Activated T-helper 17 cell treated with anti-CD3 and anti-CD28 coated beads, Interleukin-2, amount 50 U/mL, for 72 hours (primary cell): ENCODE measurements at places on chromosomes 6 and 20. TPM values are rescaled to one million over a fixed set of nuclear protein-coding genes. Genes with fewer than 3 reads are reported as not detected.

DNA sequence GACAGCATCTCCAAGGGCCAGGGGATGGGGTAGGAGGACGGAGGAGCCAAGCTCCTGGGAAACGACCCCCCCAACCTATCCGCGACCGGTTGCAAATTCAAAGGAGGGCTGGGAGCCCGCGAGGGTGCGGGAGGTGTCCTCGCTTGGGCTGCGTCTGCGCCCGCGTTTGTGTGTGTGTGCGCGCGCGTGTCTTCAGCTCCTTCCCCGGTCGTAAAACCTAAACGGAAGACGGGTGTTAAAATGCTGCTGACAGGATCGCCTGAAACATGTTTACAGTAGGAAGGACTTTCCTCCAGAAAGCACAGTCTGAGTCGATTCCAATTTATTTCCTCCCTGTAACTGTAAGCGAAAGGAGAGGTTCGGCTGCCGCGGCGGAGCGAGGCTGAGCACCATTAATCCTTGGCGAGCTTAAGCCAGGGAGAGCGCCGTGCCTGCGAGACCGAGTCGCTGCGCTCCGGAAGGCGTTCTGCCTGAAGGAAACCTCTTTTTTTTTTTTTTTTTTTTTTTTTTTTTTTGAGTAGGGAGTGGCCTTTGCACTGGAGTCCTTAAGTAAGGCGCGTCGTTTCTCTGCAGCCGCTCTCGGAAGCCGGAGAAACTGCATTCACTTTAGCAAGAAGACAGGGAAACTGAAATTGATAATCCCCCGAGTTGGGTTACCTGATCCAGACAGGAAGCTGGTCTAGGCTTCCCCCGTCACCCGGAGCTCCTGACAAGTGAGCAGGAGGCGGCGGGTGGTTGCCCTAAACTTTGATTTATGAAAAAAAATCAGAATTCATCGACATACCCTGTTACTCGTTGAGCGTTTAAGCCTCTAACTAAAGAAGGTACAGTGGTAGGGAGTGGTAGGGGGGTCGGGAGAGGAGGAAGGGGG lies 4.8 kb upstream of the SOX4 start:
- peak; percentile 59 for ATAC-seq

- ATAC-seq = no peak
Observed at GRCh38 chr20:35556871-35557270, 15.0 kb downstream of the ERGIC3 start.

DNA sequence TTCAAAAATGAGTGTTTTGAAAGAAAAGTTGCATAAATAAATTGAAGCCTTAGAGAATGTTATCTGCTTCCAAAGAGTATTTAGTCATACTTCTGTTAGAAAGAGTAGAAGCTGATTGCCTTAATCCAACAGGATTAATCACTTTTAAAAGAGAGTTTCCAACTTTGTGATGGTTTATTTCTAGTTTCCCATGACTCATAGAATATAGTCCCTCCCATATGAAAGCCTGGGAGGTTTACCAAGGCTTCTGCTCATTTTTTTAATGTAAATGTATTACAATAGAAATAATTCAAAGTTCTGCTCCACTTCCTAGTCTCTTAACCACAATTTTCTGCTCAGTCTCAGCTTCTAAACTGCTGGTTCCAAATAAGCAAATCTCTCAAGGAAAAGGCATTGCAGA lies 118.0 kb upstream of the IRAK1BP1 start:
- no peak for ATAC-seq

- ATAC-seq = no peak
Observed at GRCh38 chr20:57474816-57475215, 50.1 kb downstream of the CTCFL start.

DNA sequence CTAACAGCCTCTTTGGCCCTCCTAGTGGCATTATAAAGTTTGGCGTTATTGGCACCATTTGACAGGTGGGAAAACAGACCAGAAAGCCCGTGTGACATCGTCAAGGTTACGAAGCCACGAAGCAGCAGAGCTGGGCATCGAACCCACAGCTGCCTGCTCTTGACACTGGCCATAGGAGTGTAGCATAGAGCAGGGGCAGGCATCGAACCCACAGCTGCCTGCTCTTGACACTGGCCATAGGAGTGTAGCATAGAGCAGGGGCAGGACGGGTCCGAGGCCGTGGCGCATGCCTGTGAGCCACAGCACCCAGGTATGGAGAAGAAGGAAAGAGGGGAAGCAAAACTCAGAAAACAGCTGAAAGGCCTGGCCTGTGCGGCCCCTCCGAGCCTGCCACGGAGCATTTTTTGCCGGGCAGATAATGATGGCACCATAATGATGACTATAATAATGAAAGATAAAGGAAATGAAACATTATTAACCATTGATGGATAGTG lies 33.1 kb downstream of the CDH4 start:
- ATAC-seq = no peak

GRCh38 chr6:80553071-80553740 lies 446.7 kb downstream of the BCKDHB start:
- no peak for ATAC-seq

DNA sequence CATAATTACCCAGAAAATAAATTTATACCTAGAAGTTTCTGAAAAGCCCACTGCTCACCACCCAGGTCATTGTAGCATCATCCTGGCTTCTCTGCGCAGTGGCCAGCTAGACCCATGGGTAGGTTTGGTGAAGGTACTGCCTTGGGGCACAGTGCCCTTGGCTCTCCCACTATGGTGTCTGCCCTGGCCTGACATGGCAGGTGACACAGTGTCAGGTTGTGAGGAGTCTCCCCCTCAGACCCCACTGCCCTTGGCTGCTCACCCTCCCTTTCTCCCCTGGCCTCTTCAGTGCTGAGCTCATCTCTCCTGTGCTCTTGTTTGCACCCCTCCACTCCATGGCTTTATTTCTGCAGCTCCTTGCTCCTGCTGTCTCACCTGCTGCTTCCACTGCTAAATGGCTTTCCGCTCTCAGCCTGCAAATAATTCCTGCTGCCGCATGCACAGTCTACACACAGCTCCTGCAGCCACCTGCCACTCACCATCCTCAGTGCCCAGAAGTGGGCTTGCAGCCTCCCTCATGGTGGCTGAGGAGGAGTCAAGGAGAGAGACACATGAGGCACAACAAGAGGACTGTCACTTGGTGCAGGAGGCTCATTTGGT lies 313.4 kb upstream of the MOCS1 start:
- ATAC-seq = no peak

DNA sequence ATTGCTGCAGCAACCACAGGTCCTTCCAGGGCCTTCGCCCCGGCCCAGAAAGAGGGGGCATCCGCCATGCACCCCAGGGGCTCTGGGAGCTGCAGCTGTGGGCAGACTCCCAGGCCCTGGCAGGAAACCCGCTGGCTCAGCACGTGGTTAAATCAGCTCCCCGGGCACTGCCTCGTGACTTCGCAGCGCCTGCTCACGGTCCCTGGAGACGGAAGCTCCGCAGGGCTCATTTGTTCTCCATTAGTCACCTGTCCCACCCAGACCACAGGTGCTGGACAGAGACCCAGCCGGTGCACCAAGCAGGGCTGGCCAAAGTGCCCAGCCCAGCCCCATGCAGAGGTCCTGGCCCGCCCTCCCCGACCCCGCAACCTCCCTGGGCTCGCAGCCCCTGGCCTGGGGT lies 14.7 kb downstream of the KCNQ2 start:
- ATAC-seq = no peak

- ATAC-seq = no peak
Observed at GRCh38 chr6:140045116-140045515, 670.7 kb upstream of the CITED2 start.

- no peak for ATAC-seq
Observed at GRCh38 chr20:53592992-53593465, 610 bp downstream of the ZNF217 start.

DNA sequence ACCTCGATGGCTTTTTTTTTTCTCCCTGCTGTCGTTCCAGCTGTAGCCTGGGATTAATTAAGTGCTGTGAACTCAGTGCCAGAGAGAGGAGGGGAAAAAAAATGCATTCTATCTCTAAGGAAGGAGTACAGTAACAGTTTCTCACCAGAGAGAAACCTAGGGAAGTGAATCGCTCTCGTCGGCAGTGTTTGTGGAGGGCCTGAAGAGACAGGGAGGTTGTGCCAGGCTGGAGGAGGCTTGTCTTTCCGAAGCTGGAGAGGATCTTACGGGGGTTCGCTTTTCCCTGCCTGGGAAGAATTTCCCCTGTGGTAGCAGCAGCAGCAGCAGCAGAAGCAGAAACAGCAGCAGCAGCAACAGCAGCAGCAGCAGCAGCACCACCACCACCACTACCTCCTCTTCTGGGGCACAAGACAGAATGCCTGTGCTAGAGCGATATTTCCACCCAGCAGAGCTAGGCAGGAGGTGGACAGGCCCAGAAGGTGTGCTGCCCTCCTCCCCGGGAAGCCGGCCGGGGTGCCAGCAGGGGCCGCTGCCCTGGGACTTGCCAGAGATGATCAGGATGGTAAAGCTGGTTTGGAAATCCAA lies 186.5 kb downstream of the PDE7B start:
- no peak for ATAC-seq

- ATAC-seq = no peak
Observed at GRCh38 chr6:70820778-70821177, 136.1 kb downstream of the B3GAT2 start.

- ATAC-seq = peak; percentile 18
Observed at GRCh38 chr6:138865480-138866109, 69.7 kb downstream of the ECT2L start.

GRCh38 chr6:105844275-105844883 lies 241.8 kb upstream of the PRDM1 start:
- no peak for ATAC-seq

DNA sequence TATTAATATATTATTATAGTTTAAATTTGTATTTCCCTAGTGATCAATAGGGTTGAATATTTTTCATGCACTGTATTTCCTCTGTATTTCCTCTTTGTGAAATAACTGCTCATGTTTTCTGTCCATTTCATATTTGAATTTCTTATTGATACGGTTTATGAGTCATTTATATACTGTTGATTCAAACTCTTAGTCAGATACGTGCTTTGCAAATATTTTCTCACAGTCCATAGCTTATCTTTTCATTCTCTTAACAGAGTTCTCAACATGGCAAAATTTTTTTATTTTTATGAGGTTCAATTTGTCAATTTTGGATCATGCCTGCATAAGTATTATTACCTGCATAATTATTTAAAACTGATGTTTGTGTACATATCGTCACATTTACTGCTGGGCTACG lies 329.6 kb downstream of the HAO1 start:
- ATAC-seq = no peak

DNA sequence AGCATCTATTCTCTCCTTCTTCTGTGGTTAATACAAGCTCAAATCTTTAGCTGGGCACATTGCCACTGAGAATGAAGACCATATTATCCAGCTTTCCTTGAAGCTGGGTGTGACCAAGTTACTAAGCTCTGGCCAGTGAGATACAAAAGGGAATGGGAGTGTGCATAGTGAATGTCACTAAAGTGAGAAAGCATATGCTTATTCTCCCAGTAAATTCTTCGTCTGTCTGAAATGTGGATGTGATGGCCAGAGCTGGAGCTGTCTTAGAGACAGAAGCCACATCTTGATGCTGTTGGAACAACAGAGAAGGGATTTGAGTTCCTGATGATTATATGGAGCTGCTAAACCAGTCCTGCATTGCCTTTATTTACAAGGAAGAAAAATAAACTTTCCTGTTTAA lies 60.1 kb downstream of the SESN1 start:
- no peak for ATAC-seq

GRCh38 chr20:17227219-17227575 lies 357 bp downstream of the PCSK2 start:
- no peak for ATAC-seq

DNA sequence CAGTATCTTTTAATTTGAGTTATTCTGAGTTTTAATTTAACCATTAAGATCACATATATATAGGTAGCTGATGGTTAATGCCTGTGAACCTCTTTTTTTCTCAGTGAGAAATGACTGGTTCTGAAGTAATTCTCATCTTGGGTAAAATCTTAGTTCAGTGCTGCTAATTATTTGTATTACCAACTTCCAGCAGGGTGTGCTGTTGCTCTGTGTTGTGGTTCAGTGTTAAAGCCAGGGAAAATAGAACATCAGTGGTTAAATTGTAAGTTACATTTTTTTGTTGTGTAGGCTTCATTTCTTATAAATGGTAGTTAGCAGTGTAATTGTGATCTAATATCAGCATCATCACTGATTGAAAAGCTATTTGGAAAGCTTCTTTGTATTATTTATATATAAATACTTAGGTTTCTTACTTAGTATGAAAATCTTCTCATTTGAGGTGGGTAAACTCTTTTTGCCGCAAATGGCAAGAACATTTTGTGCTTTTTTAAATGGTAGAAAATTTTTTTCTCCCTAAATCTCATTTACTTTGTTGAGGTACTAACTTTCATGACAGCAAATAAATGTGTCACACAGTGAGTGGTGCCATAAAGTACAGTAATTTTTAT lies 43.7 kb downstream of the CDC5L start:
- ATAC-seq = peak; percentile 65

DNA sequence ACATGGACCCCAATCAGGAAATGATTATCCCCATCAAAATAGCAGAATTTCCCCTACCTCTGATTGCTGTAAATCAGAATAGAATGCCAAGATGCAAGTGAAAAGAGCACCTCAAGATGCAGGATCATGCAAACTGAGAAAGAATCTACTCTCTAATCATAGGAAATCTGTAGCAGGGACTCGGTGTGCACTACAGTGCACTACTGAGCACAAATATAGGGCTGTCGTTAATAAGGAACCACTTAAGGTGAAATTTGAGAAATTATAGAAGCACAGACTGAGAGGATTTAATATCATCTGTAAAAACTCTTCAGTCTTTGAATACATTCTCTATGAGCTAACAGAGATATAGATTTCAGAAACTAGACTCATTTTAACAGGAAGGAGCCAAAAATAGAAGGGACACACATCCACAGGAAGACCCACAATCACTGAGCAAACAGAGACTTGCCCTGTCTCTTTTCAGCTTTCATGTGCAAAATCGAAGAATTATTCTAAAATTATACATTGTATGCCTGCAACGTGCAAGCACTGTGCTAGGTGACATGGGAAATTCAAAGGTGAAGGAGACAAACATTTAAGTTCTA lies 278.3 kb downstream of the HIVEP2 start:
- no peak for ATAC-seq

- ATAC-seq = no peak
Observed at GRCh38 chr20:54995011-54995410, 519.6 kb downstream of the DOK5 start.

Gene OR2B6
- total RNA-seq = 0.54 TPM

Gene RPL10A
- 1,667 TPM for total RNA-seq

Gene KHDRBS2
- not detected for total RNA-seq

Gene TTK
- 33.3 TPM for total RNA-seq

Gene MAFB
- total RNA-seq = not detected

Gene CALHM6
- 18.9 TPM for total RNA-seq

Gene TNXB
- total RNA-seq = 7.2 TPM

Gene TMEM244
- total RNA-seq = not detected

Gene WRNIP1
- 48.5 TPM for total RNA-seq

Gene MRAP2
- not detected for total RNA-seq

Gene NKX2-2
- not detected for total RNA-seq

Gene RNF182
- total RNA-seq = not detected

Gene FAM217A
- not detected for total RNA-seq

Gene NRN1
- 14.7 TPM for total RNA-seq

Gene TTLL9
- not detected for total RNA-seq
